ENCODE measurements at places on chromosomes 6 and 20. TPM values are rescaled to one million over a fixed set of nuclear protein-coding genes. Genes with fewer than 3 reads are reported as not detected.

Gene COL10A1
- 3.0 TPM for total RNA-seq

Gene RAET1L
- not detected for total RNA-seq

Gene NOX3
- total RNA-seq: not detected

Gene FAM209B
- total RNA-seq: not detected

Gene OR2B2
- total RNA-seq: not detected

Gene OR2H1
- total RNA-seq: not detected

Gene GGTLC1
- total RNA-seq: not detected

Gene MAS1
- total RNA-seq: not detected

Gene SYNGAP1
- 15.4 TPM for total RNA-seq

GRCh38 chr20:9660236-9660868 lies 146.0 kb downstream of the LAMP5 start:
- no peak for DNase-seq

DNA sequence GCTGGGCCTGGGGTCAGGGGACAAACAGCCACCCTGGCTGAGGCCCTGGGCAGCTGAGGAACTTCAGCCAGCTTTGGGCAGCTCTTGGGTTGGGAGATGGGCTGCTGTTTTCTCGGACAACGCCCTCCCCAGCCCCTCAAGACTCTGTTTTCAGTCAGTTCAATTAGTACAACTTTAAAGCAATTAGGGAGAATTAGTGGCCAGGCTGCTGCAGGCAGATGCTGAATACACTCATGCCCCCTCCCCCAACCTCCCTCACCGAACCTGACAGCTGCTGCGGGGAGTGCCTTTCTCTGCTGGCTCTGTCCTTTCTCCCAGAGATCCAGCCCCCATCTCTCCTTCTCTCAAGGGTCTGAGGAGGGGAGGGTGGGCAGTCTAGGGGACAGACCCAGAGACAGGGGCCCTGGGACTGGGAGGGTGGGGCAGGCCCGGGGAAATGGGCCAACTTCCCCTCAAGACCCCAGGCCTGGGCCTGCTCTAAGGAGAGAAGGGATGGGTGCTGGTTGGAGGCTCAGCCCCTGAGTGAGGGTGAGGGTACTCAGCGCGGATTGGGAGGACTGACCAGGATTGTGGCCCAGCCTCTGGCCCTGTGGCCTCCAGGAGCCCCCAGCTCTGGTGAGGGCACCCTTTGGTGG lies 17.8 kb upstream of the MYT1 start:
- DNase-seq: no peak

DNA sequence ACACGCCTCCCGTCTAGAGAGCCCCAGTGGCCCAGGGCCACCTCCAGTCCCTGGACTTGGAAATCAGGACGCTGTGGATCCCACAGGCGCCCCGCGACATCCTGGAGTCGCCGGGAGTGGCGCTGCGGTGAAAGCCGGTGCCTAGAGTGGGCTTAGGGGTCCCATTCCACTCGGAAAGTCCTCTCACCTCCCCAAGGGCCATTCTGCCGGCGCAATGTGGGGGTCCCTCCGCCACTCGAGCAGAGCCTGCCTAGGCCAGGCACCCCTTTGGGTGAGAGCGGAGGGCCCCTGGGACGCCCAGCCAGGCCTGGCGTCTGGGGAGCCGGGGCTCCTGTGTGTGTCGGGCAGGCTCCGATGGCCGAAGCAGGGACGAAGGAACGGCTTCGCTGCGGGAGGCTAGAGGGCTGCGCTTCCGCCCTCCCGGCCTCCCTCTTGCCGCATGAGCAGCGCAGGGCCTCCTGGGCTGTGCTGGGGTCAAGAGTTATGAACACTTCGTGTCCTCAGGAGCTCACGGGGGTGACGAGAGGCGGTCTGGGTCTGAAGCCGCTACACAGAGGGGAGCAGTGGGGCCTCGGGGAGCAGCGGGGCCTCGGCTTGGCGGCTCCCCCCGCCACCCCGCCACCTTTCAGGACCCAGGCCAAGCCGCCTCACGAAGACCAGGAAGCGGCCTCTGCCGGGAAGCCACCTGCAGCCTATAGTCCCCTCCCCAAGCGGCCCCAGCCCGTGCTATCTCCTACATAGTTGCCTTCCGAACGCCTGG lies 13.6 kb downstream of the POU3F2 start:
- DNase-seq: no peak

GRCh38 chr20:61976263-61976643 lies 89.4 kb downstream of the TAF4 start:
- no peak for DNase-seq

DNA sequence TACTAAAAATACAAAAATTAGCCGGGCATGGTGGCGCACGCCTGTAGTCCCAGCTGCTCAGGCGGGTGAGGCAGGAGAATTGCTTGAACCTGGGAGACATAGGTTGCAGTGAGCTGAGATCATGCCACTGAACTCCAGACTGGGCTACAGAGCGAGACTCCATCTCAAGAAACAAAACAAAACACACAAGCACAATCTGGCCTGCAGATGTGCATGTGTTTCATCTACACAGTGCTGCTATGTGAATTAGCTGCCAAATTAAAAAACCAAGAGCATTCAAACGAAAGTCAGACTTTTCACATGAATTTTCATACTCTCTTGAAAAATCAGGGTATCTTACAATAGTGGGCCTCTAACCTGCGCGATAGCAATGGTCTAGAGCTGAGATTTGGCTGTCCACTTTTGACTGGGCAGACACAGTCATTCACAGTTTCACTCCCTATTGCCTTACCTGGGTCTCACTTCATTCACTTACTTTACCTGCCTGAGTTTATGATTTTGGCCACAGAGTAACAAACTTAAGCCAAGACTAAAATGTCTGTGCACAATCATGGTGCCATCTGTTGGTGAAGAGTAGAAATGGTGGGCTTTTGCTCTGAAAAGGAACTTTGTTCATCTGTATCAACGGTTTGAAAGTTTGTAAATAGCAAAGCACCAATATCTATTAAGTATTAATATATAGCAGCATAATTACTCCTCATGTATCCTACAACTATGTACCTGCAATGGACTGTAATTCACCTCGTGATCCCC lies 138.5 kb upstream of the UST start:
- peak; percentile 17 for DNase-seq

DNA sequence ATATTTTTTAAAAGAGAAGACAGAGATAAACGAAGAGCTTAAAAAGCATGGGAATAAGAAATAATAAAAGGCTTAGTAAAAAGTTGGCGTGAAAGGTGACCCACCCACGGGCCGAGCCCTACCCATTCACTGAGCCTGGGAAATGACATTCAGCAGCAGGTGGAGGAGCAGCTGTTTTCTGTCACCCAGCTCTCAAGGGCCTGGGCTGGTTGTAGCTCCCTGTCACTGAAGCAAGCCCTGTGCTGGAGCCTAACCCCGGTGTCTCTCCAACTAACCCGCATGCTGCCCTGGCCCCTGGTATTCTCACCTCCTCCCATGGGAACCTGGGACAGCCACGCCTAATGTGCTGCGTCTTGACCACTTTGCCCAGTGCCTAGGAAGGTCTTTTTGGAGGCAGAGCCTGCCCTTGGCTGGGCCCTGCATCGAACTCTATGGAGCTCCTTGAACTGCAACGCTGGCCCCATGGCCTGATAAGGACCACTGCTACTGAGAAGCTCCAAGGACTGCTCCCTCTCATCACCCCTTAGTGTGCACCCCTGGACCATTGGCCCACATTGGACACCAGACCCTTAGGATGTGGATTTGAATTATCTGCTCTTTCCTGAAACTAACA lies 68.8 kb upstream of the IYD start:
- DNase-seq: no peak

DNA sequence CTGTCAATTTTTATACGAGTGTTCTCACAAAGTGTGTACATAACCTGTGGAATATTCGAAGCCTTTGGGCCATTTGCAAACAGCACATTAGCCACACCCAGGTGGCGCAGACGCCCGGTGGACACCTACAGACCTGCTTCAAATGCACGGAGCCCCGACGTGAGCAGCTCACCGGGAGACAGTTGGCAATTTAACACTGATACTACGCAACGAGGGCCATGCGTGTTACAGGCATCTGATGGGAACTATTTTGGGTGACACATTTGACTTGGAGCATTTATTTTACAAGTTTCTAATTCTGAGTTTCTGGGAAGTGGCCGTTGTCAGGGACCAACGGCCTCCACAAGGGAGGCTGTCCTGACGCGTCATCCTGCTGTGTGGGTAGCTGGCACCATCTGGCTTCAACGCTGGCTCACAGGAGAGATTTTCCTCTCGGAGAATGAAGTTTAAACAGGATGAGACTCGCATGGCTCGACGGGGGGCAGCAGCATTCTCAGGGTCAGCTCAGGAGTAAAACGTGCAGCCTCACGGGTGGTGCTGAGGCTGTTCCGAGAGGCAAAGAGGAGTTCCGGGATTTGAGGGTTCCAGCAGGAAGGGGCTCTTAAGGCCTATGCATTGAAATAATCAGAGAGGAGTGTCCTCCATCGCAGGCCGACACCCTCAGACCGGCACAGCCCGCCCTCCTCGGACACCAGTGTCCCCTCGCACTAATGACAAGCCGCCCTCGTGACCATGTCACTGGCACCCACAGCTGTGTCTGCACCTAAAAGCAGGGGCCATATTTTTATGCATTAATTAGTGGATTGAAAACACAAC lies 207.4 kb downstream of the DLL1 start:
- no peak for DNase-seq

GRCh38 chr6:139944131-139944530 lies 569.7 kb upstream of the CITED2 start:
- no peak for DNase-seq

- DNase-seq: no peak
Measured at GRCh38 chr20:46065691-46066090, 24.1 kb downstream of the NCOA5 start.

DNA sequence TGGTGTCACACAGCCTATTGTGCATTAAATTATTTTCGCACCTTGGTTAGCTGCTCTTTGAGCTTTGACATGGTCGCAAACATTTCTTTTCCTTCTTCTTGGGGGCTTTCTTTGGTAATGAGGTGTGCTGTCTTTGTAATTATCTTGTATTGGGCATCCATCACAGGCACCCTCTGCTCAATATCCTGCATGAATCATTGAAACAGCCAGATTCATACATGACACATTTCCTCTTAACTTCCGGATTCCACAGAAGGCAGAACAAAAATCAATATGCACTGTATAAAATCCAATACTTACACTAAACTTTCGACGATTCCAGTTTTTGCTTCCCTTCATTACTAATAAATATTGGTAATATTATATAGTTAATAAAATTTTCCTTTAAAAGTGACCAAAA lies 175.6 kb downstream of the SYNE1 start:
- no peak for DNase-seq

- DNase-seq: no peak
Measured at GRCh38 chr6:45293306-45293705, 34.8 kb upstream of the RUNX2 start.

GRCh38 chr20:35263532-35264341 lies 14.2 kb downstream of the MMP24OS start:
- no peak for DNase-seq

DNA sequence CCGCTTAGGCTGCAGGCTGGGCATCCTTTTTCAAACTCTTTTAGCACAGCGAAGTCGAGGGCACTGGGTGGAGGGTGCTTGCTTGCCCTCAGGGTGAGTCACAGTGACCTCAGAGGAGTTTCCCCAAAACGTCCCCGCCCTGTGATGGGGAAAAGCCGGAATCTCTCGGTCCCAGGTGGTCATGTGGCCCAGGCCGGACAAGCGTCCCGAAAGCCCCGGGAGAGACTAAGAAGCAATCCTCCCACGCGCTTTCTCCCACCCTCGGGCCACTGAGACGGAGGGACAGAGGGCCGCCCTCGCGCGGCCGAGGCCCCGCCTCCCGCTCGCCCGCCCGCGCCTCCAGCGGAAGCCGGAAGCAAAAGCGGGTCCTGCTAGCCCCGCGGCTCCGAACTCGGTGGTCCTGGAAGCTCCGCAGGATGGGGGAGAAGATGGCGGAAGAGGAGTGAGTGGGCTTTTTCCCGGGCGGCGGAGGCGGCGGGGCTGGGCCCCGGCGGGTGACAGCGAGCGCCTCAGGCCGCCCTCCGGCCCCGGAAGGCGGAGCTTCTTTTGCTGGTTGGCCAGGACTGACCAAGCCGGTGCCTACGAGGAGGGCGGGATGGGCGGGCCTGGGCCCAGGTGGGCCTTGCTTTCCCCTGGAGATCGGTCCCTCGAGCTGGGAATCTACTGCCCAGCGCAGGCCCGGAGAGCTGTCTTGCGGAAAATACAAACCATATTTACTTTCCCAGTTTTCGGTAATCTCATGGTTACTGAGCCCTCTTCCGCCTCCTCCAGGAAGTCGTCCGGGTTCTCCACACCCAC lies at the start of gene SLC9A8:
Gene SLC9A8 (plus strand): TSS at position 322 of the 798 bp plus-strand sequence. CDS start 95 bp downstream, at position 417.
- peak; percentile 90 for DNase-seq

DNA sequence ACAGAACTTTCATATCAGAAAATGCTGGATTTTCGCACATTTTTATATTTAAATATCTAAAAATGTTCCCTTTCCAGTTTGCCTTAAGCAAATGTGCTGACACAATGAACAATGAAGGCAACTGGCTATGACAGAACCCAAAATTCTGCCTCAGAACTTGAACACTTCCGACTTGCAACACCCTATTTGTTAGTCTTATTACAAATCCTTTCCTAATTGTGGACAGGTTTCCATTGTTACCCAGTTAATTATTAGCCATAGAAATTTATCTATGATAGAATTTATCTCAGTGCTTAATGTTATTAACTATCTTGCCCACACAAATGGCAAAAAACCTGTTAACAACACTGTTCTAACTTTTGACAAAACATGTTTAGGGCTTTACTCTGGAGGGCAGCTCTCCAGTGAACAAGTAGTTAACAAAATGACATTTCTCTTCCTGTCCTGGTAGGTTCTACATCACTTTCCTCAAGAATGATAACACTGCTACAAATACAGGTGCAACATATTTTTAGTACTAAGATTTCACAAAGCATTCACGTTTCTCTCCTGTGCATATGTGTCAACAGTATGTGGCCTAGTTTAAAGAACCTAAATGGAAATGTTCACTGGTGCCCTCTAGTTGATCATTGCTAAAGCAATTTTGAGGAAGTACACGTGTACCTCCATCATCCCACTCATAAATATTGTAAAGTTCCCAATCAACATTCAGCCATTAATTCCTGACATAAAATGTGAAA lies 58.4 kb downstream of the HIVEP2 start:
- DNase-seq: peak; percentile 51

DNA sequence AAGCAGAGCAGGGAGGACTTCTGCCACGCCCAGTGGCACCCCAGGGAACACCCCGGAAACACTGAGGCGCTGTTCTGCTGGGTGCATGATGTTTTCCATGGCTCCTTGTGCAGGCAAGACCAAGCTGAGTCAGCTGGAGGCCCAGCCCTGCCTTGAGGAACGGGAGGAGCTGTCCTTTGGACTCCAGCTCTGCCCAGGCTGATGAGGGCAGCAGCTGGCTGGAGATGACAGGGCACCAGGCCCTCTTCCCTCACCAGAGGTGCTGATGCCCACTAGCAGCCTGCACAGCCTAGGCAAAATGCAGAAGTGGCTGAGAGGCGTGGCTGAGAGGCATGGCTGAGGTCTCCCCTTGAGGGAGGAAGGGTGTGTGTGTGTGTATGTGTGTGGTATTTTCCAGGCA lies 2.4 kb downstream of the C6orf132 start:
- DNase-seq: peak; percentile 28

Data from HFFc6 (cell line).